ENCODE measurements at places on chromosomes 1 and 21.

DNA sequence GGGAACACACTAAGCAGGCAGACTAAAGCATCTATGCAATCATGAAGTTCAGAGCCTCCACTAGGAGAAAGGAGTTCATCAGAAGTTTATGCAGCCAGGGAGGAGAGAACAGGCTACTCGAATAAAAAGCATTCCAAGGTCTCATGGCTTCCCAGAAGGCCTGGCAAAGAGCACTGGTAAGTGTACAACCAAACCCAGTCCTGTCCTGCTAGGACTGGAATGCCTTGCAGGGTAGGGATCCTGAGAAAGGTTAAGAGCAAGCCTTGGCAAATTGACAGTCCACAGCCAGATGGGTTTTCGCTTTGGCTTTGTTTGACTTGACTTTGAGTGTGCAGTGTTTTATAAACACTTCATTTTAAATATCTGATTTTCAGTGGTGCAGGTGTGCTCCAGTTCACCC lies 133.6 kb upstream of the ATP1B1 start:
- no peak for DNase-seq

- DNase-seq: no peak
These were observed 15.2 kb downstream of the H6PD start for GRCh38 chr1:9249534-9250410.

GRCh38 chr21:24188506-24188905 lies 1418.8 kb downstream of the MRPL39 start:
- DNase-seq: no peak

- no peak for DNase-seq
These were observed 1.2 kb upstream of the LHX9 start for GRCh38 chr1:197915862-197916499.

DNA sequence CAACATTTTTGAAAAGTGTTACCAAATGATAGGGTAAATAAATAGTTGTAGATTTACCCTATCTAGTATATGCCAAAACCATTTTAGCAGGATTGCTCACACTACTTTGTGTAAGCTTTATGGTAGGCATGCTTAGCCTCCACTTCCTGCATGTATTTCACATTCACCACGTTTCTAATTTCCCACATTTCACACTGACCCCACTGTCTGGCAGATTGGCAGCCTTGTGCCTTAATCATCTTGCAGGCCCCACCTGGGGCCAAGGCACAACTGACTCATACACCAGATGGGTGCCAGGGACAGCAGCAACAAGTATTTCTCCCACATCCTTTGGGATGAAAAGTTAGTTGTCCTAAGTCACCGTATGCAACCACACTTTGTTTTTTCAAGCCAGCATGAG lies 21.2 kb upstream of the CENPF start:
- DNase-seq: no peak

- no peak for DNase-seq
These were observed 5.3 kb downstream of the ATP8B2 start for GRCh38 chr1:154330669-154331068.

DNA sequence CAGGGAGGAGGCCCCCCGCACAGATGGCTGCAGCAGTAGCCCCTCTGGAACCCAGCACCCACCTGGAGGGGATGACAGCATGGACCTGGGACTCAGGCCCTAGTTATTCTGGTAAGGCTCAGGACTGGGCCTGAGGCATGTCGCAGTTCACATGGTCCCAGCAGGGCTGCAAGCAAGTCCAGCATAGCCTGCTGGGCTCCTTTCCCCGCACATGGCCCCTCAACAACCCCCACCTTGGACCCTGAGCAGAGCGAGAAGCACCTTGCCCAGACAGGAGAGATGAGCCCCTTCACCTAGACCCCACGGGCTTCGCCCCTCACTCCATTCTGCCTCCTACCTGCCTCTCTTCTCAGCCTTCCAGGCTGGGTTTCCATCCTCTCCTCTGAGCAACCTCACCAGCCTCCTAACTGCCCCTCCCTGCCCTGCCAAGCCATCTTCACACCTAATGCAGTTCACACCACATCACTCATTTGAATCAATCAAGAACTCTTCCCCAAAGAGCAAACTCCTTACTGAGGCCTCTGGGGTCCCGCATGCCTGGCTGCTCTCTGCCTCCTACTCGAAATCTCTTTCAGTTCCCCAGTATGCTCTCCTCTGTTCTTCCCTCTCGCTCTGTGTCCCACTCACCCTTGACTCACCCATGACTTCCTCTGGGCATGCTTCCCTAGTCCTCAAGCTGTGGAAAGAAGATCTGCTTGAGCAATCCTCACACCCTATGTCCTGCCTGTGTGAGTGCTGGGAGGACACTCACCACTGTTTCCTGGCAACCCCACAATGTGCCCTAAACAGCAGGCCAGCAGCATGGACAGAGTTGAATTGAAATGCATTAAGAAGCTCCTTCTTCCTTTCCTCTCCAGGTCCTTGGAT lies 9.4 kb upstream of the THEMIS2 start:
- peak; percentile 37 for DNase-seq

DNA sequence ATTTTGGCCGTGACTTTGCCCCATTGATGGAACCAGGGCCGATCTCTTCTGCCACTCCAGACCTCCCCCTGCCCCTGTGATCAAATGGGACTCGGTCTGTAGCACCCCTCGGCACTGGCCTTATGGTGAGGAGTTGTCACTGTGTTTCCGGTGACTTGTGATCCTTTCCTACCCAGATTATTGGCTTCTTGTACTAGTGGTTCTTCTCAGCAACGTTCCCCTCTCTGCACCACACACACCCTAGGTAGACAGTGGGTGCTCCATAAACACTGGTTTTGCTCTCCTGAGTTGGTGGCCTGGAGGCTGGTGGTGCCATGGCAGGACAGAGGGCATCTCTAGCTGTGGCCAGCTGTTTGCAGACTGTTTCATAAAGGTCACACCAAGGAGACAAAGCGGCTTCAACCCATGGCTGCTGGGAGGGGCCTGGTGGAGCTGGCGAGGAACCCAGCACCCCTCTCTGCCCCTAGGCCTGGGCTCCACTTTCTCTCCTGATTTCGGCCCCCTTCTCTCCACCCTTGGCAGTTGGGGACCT lies 50.7 kb downstream of the DHRS3 start:
- DNase-seq: no peak

DNA sequence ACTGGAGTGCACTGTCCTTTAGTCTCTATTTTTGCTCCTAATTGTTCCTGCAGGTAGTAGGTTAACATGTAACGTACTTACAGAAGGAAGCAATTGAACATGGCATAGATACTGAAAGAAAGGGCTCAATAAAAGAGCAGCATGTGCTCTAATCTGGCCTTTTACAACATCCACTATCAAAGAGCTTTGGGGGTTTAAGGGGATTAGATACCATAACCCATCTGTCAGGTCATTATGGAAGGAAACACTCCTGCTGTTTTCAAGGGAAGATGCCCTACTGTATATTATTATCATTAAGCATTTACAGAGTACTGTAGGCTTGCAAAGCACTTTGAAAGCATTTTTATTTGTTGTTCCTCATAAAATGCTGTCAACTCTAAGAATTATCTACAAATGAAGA lies 152.8 kb downstream of the TTLL7 start:
- no peak for DNase-seq

DNA sequence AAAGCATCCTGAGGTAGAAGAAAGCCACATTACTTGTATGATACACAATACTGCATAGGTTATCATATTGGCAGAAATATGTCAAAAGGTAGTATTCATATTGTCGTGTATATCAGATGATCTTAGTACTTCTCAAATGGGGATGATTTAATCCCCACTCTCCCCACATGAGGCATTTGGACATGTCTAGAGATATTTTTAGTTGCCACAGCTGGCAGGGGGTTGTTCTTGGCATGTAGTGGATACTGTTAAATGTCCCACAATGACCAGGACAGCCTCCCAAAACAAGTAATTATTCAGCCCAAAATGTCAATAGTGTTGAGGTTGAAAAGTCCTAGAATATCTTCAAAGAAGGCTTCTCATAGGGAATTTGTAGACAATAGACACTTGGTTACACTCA lies 162.8 kb downstream of the NEGR1 start:
- DNase-seq: no peak

DNA sequence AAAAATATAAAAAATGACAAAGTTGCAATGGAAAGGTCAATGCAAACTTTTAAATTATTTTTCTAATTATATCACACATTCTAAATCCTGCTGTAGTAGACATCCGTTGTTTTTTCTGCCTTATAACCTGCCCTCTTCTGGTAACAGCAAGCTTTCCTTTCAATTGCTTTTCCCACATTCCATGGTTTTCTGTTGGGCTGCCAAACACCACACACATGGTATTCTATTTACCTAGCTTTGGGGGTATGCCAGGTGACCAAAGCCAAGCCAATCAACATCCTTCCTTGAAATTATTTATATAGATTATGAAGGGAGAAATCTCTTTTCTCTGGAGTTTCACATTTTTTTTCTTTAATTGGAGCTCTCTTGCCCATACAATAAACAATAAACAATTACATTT lies 3.4 kb upstream of the LAMC1 start:
- no peak for DNase-seq

- DNase-seq: no peak
These were observed 15.1 kb downstream of the PCP4 start for GRCh38 chr21:39882151-39882838.

- peak; percentile 66 for DNase-seq
These were observed 17.7 kb upstream of the SNX27 start for GRCh38 chr1:151594143-151594625.

- no peak for DNase-seq
These were observed 83.0 kb downstream of the IGSF21 start for GRCh38 chr1:18190598-18190997.

DNA sequence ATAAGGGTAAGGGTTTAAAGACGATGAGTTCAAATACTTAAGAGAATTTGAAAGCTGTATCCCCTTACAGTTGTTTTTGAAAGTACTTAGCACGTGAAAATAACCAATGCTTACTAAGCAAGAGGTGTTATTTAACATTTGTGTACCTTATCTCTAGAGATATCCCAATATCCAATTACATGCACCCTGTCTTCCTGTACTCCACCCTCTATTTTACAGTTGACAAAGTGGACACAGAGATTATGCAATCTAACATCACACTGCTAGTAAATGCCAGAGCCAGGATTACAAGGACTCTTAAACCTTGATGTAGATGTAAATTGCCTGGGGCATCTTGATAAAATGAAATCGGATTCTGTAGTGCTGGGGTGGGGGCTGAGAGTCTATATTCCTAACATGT lies 72.0 kb downstream of the GDAP2 start:
- no peak for DNase-seq

DNA sequence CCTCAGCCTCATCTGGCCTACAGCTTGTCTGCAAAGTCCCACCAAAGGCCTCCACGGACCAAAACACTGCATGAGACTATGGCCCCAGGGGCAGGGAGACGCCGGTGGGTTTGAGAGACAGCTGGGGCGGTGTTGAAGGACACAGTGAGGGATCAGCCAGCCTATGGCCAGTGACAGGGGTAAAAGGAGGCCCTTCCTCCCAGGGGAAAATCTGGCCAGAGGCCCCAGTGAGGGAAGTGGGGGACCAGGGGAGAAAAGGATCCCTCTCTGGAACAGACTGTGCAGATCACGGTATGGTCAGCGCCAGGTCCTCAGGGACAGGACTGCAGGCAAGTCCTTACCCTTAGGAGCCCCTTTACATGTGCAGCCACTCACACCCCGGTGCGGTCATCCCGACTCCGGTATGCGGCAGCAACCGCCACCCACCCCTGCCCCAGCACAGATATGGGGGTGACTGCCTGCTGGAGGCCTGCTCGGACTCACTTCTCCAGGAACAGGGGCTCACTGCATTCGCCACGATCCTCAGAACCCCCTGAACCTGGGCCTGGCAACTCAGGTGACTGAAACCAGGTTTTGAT lies 1.3 kb downstream of the CERS2 start:
- DNase-seq: peak; percentile 22

DNA sequence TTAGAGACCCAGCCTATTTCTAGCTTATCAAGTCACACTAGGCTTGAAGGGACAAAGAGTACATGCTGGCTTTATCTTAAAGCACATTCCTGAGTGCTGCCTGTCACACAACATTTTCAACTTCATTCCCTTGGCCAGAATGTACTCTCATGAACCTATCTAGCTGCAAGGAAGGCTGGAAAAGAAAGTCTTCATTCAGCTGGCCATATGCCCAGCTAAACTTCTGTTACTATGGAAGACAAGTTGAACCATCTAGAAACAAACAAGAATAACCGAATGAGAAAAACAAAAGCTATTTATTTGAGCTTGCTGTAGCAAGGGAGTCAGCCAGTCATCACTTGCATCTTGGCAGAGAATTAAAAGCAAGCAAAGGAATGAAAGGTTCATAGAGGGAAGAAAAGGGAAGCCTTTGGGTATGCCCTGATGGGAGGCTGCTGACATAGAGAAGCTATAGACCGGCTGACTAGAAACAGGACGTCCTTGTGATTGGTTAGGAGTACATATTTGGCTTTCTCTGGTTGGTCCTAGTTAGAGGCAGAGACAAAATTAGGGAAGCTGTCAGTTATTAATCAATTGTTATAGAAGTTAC lies 108.4 kb downstream of the NEK7 start:
- no peak for DNase-seq

GRCh38 chr1:160656737-160657136 lies 9.9 kb upstream of the SLAMF1 start:
- DNase-seq: no peak

- no peak for DNase-seq
These were observed 34.6 kb upstream of the APOBEC4 start for GRCh38 chr1:183687546-183688304.

- no peak for DNase-seq
These were observed 10.9 kb downstream of the SMAP2 start for GRCh38 chr1:40384413-40384762.

DNA sequence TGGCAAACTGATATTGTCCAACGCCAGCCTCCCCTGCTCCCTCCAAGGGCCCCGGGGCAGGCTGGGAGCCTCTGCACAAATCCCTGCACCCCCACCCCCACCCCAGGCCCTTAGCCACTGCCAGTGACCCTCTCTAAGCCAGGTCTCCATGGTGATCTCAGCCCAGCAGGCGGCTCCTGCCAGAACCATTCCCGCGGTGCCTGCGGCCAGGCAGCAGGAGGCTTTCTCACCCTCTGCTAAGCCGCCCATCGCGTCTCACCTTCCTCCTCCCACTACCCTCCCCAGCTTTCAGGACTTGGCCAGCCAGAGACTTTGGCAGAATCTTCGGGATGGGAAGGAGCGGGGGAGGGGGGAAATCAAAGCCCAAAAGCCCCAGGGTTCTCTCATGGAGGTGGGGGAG lies 46.8 kb upstream of the WASF2 start:
- DNase-seq: no peak

DNA sequence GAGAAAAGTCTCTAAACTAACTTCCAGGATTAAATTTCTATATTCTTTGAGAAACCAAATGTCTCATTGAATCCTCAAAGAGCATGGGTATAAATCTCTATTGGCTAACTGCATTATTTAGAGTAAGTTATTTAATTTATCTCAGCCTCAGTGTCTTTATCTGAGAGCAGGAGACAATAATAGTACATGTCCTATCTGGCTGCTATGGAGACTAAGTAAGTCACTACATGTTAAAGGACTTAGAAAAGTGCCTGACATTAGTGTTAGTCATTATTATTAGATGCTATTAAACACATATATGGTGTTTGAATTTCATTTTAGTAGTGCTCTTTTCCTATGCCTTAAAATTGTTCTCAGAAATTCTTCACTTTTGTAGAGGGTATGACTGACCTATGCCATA lies 505.2 kb downstream of the NEGR1 start:
- no peak for DNase-seq

- no peak for DNase-seq
These were observed 674.4 kb downstream of the KIF26B start for GRCh38 chr1:245829194-245829593.

GRCh38 chr1:53385276-53386225 lies 57.7 kb upstream of the LRP8 start:
- no peak for DNase-seq
